ENCODE measurements at places on chromosomes 2 and 18.

DNA sequence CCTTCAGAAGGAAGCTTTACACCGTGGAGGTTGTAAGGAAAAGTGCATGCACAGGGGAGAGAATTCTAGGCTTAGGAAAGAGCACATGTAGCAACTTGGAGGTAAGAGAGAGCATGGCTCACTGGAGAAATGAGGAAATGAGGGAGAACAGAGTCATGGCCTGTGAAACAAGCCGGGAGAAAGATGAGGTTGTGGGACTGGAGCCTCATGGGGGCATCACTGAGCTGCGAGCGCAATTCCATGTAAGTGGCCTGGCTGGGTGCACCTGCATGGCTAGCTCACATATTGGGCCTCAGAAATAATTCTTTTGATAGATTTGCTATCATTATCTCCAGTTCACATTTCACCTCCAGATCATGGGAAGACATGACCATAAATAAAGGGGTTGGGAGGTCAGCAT is 785.5 kb upstream of the RAB6C start:
- DNase-seq = peak; percentile 3

DNA sequence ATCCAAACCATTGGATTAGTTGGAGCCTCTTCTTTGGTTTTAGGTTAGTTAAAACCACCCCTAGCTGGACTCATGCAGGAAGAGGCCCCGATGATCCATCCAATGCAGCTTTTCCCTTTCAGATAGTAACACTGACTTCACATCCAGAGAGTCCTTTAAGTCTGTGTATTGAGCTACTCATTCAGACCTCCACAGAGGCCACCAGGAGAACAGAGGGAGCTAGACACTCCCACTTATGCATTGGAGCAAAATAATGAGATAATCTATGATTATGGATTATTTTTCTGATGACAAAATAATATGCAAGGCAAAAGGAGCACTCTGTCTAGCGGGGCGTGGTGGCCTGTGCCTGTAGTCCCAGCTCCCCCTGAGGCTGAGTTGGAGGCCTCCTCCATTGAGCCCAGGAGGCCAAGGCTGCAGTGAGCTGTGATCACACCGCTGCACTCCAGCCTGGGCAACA is 1.6 kb upstream of the ROCK2 start:
- DNase-seq = peak; percentile 15

- no peak for DNase-seq
These were observed 37.0 kb downstream of the RAPGEF4 start for GRCh38 chr2:172772633-172773032.

GRCh38 chr2:81835321-81836000 is 1530.9 kb upstream of the LRRTM1 start:
- DNase-seq = peak; percentile 19

GRCh38 chr2:143451642-143452281 is 322.5 kb downstream of the ARHGAP15 start:
- peak; percentile 79 for DNase-seq

DNA sequence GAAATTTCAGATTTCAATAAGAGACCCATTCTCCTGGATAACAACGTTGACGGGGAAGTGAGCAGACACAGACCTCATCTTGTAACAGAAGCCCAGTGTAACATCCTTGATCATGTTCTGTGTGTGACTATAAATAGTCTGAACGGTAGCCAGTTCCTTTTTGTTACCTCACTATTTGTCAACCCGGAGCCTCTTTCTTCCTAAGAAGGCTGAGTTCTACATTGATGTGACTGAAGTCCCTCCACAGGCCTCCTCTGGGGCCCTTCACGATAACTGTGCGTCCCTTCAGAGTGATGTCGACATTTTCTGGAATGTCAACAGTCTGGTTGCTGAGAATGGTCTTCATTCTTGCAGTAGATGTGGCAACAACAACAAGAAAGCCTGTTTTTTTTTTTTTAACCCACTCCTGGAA is 6.3 kb upstream of the PLEKHM3 start:
- DNase-seq = peak; percentile 32

- DNase-seq = no peak
These were observed 21.6 kb downstream of the SIGLEC15 start for GRCh38 chr18:45847119-45847518.

GRCh38 chr18:39057423-39058064 is 1491.9 kb upstream of the CELF4 start:
- DNase-seq = no peak

All from hematopoietic multipotent progenitor cell treated with erythropoietin and hydrocortisone succinate and interleukin-3 and kit ligand, for 4 days (in vitro differentiated cells).